ENCODE measurements at places on chromosomes 1 and 21. TPM values are rescaled to one million over a fixed set of nuclear protein-coding genes. Genes with fewer than 3 reads are reported as not detected.
A peak's percentile ranks its signal among the peaks of the same experiment; 100 is the strongest.

The DENND2D gene
- 6.1 TPM for total RNA-seq

The TMEM35B gene
- 35.6 TPM for total RNA-seq

The TMEM82 gene
- total RNA-seq: not detected

The GRIK3 gene
- not detected for total RNA-seq

The DDAH1 gene
- 28.9 TPM for total RNA-seq

The PLA2G2F gene
- not detected for total RNA-seq

The KIAA0040 gene
- total RNA-seq: 15.1 TPM

The MXRA8 gene
- 143 TPM for total RNA-seq

The TCHH gene
- not detected for total RNA-seq

GRCh38 chr1:93384656-93385055 lies 38.9 kb downstream of the DR1 start:
- DNase-seq: no peak

- no peak for DNase-seq
Measured at GRCh38 chr21:41048145-41048544, 119.8 kb upstream of the BACE2 start.

DNA sequence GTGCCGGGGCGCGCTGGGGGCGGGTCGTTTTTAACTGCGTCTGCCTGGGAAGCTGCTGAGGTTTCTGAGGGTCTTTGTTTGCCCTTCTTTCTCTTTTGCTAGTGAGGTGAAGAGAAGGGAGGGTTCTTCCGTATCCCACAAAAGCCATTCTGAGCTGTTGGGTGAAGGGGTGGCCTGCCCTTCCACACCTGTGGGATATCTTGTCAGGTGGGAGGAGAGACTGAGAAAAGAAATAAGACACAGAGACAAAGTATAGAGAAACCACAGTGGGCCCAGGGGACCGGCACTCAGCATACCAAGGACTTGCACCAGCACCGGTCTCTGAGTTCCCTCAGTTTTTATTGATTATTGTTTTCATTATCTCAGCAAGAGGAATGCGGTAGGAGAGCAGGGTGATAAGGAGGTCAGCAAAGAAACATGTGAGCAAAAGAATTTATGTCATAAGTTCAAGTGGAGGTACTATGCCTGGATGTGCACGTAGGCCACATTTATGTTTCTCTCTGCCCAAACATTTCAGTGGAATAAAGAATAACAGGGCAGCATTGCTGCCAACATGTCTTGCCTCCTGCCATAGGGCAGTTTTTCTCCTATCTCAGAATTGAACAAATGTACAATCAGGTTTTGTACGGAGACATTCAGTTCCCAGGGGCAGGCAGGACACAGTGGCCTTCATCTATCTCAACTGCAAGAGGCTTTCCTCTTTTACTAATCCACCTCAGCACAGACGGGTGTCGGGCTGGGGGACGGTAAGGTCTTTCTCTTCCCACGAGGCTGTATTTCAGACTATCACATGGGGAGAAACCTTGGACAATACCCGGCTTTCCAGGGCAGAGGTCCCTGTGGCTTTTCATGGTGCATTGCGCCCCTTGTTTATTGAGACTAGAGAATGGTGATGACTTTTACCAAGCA lies 972 bp downstream of the PGBD2 start:
- no peak for DNase-seq

DNA sequence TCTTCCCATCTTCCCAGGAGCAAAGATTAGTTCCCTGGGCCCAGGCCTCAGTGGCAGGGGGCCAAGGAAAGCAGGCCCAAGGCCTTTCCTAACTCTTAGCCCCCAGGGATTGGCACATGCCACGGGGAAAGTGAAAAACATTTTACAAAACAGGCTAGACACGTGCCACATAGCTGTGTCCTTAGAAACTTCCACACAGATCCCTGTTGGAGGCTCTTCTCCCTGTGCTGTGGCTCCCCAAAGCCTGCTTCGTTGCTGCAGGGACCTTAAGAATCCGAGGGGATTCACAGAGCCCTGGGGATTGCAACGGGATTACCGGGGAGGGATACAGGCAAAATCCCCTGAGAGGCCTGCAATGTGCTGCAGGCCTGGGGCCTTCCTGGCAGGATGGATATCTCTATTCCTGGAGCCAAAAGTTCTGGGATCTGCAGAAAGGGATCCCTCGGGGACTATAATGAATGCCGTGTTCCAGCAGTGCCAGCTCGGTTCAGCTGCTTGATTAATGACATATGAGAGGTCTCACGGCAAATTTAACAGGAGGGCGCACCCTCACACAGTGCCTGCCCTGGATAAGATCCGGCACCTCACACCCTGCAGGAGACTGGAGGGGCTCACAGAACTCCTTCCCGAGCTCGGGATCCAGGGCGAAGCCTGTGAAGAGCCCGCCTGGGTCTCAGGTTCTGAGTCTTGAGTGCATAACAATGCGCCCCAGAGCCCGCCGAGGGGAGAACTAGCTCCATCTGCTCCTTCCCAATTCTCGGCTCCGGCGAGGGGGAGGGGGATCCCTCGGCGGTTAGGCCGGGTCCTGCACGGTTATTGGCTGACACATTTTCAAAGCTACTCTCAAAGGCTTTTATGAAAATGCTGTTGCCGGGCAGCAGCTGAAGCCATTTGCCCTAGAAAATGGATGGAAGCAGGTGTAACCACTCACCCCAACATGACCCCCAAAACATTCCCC lies 15.3 kb upstream of the RGS8 start:
- no peak for DNase-seq

GRCh38 chr1:34342334-34342733 lies 165.6 kb downstream of the C1orf94 start:
- no peak for DNase-seq

DNA sequence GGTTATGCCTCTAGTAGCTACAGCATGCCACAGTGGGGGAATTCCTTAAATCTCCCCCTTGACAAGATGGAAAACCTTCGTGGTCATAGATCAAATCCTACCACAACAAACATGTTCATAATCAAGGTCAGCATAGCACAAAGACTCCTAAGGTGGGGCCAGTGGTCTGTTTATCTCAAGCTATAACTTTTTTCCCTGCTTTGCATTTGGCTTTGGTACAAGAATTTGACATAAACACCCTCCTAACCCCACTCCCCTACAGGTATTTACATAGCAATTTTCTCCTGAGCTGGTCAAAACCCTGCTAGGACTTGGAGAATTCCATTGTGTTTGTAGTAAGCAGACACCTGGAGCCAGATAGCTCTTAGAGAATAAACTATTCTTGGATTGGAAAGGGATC lies 58.5 kb downstream of the HIVEP3 start:
- DNase-seq: no peak

DNA sequence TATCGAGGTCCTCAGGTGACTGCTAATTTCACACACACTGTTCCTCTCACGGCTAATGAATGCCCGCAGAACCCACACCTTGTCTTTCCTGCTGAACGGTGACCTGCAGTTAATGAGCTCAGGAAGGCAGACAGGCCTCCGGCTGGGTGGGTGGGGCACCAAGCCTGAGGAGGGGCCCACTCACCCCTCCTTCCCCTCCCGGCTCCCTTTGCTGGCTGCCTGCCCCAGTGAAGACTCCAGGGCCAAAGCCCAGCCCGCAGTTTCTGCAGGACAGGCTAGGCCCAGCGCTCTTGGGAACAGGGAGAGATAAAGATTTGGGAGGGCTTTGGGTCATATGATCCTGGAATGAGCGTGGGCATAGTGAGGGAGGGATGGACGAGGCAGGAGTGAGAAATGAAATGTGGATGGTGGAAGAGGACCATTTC lies 26.4 kb downstream of the FOXO6 start:
- DNase-seq: peak; percentile 93

DNA sequence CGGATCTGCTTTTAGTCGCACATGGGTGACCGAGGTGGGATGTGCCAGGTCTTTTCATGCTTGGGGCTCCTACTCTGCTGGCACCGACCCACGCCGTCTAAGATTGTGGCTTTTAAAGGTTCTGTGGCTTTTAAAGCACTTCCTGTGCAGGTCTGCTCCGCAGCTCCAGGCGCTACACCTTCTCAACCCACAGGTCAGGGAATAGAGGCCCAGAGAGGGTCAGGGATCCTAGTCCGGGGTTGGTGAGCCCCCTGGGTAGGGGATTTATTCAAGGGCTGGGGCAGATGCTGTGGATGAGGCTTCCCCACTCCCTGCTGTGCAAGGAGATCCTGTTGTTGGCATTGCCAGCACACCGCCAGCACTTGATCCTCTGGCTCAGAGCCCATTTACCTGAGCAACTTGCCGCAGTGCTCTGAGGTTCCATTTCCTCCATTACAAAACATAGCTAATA lies 212.8 kb upstream of the RAB4A start:
- no peak for DNase-seq

DNA sequence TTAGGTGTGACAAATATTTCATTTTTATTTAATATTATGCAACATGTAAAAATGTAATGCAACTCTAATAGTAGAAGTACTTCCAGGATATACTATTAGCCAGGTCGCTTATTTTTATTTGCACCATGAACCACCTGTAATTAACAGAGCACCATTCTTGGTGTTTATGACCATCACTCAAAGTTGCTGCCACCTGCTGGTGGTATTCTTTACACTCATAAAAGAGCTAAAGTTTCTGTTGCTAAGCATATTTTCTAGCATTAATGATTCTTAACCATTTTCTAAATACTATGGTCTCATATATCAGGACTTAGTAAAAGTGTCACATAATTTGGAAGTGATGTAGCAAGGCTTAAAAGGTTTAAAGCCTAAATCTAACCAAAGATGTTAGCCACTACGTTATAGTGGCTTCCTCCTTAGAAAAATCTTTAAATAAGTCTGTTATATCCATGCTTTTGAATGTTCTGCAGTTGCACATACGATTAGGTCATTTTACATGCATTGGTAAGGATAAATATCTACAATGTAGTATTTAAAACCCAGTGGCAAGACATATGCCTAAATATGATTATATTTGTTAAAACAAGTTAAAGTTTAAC lies 244.5 kb downstream of the NEGR1 start:
- DNase-seq: no peak

- no peak for DNase-seq
Measured at GRCh38 chr1:67522001-67522441, 91.8 kb upstream of the SERBP1 start.

DNA sequence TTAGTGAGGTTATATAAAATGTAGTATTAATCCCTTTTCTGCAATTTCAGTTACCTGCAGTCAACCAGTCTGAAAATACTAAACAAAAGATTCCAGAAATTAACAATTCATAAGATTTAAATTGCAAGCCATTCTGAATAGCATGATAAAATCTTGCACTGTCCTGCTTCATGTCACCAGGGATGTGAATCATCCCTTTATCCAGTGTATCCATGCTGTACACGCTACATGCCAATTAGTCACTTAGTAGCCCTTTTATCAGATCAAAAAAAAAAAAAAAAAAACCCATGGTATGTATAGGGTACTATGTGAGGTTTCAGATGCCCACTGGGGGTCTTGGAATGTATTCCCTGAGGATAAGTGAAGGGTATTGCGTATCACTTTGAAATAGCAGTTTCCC lies 191.3 kb upstream of the HP1BP3 start:
- DNase-seq: no peak

GRCh38 chr1:7500381-7501083 lies 270.6 kb upstream of the VAMP3 start:
- no peak for DNase-seq

DNA sequence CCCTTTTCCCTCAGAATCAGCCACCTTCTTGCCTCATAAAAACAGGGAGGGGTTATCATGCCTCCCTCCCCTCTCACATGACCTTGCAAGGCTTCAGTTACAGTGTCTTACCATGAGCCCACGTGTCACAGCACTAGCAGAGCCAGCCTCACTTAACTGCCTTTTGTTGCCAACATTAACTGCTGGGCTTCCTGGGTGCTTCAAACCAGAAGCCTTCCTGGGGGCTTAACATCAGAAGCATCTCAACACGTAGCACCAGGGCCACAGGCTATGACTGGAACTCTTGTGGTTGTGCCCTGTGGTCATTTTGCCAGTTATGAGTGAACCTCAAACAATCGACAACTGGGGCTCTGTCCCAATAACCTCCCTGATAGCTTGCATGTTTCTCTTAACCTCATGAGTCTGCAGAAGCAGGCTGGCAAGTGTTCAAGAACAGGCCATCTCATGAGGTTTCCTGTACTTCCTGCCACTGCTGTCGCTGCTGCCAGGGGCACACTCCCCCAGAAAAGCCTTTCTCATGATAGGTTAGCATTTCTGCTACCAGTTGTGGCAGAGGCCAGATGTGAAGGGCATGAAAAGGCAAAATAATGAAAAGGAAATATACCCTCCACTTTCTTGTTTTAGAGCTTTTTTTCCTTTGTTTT lies 132.2 kb downstream of the GLUL start:
- no peak for DNase-seq

GRCh38 chr21:40615505-40616376 lies 231.2 kb downstream of the DSCAM start:
- no peak for DNase-seq

- no peak for DNase-seq
Measured at GRCh38 chr1:27192039-27192529, 37.2 kb upstream of the SLC9A1 start.

GRCh38 chr1:2890221-2890850 lies 88.8 kb upstream of the TTC34 start:
- DNase-seq: no peak

DNA sequence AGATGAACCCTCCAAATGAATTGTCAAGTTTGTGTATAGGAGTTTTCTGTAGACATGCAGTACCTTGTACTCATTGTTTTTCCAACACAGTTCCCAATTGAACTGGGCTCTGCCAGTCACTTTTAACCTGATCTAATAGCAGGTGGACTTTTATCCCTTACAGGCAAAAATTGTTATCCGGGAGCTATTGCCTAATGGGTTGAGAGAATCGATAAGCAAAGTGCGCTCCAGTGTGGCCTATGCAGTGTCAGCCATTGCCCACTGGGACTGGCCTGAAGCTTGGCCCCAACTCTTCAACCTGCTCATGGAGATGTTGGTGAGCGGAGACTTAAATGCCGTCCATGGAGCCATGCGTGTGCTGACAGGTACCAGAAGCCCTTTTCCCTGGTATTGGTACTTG lies 19.3 kb downstream of the IPO9 start:
- no peak for DNase-seq

DNA sequence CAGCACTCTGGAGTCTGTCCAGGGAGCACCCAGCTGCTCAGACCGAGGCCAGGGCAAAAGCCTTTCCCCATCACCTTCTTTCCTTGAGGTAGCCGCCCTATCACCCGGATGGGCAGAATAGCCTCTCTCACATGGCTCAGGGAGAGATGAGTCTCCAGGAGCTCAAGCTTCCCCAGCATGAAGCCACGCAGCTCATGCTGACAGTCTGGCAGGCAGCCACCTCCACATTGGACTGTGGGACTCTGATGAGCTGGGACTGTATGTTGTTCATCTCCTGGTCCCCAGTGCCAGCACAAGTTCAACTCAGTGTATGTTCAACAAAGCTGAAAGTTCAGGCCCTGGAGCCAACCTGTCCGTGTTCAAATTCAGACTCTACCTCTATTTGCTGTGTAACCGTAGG lies 75.2 kb upstream of the ZC3H12A start:
- no peak for DNase-seq

- DNase-seq: no peak
Measured at GRCh38 chr1:228341814-228342626, 64.6 kb downstream of the TRIM11 start.

DNA sequence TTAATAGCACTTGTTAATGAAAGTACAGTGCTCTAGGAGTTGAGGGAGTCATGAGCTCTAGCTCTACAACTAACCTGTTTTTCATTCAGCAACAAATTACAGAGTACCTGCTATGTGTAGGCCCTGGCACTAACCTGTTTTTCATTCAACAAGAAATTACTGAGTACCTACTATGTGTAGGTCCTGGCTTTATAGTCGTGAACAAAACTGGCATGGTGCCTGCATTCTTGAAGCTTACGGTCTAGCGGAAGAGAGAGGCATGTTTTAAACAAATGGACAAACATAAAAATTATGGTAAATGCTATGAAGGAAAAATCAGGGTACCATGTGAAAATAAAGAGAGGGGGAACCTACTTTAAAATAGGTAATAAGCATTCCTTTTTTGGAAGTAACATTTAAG lies 2.2 kb upstream of the UBAP2L start:
- DNase-seq: no peak

- DNase-seq: no peak
Measured at GRCh38 chr1:223338811-223339746, 24.9 kb downstream of the SUSD4 start.
